Caco-2 (cell line): ENCODE measurements at places on chromosomes 12 and 14.

DNA sequence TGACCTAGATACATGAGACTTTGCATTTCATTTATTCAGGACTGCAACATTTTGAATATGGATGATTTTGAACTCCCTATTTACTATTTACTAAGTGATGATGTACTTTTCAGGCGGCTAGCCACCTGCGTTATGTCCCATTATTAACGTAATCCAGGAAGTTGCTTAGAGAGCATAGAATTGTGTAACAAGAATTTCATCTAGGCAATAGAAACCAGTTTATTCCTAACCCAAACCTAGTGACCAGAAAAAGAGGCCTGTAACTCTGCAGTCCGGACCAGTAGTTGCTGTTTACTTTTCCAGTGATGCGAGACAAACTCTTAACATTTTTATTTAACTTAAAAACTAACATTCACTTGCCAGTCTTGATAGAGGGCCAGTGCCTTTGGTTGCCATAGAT is 12.3 kb downstream of the NUDT4 start:
- DNase-seq: no peak

DNA sequence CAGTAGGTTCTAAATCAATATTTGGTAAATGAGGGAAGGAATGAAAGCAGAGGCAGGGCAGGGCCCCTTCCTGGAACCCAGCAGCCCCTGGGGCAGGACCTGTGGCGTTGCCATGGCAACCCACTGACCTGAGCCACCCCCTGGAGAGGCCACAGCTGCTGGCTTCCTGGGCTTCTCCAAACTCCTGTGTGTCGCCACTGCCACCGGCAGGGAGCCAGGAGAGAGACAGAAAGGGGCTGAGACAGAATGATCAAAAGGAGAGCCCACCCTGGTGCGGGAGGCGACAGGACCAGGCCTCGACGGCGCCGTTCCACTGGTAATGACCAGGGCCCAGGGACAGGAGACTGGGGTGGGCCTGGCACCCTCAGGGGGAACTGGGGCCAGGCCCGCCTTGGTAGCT is 18.2 kb downstream of the RFX4 start:
- DNase-seq: peak; percentile 52

GRCh38 chr14:22726012-22726411 is 40.5 kb upstream of the OXA1L start:
- no peak for DNase-seq

- DNase-seq: no peak
Measured at GRCh38 chr12:23333938-23334337, 615.5 kb downstream of the SOX5 start.

DNA sequence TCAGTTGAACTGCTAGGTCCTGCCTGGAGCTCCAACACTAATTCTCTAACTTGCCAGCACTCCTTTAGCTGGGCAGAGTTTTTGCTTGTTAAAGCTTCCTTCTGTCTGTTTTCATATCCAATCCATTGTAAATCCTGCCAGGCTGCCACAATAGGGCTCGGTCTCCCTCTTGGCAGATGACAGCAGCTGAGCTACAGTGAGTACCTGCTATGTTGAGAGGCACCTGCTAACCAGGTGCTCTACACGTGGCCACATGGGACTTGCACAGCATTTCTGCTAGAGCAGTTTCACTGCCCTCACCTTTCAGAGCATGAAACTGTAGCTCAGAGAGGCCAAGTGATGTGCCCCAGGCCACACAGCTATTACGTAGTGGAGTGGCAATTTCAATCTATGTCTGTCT is 106.6 kb upstream of the NOS1 start:
- no peak for DNase-seq

GRCh38 chr14:72387726-72388125 is 455.5 kb downstream of the RGS6 start:
- no peak for DNase-seq

- DNase-seq: no peak
Measured at GRCh38 chr14:50529288-50530179, 2.8 kb downstream of the MAP4K5 start.

- no peak for DNase-seq
Measured at GRCh38 chr12:30420561-30420960, 275.1 kb downstream of the IPO8 start.

GRCh38 chr12:112833939-112834338 is 42.4 kb downstream of the RPH3A start:
- DNase-seq: no peak

- DNase-seq: peak; percentile 91
Measured at GRCh38 chr12:12533238-12533829, 29.3 kb downstream of the DUSP16 start.

DNA sequence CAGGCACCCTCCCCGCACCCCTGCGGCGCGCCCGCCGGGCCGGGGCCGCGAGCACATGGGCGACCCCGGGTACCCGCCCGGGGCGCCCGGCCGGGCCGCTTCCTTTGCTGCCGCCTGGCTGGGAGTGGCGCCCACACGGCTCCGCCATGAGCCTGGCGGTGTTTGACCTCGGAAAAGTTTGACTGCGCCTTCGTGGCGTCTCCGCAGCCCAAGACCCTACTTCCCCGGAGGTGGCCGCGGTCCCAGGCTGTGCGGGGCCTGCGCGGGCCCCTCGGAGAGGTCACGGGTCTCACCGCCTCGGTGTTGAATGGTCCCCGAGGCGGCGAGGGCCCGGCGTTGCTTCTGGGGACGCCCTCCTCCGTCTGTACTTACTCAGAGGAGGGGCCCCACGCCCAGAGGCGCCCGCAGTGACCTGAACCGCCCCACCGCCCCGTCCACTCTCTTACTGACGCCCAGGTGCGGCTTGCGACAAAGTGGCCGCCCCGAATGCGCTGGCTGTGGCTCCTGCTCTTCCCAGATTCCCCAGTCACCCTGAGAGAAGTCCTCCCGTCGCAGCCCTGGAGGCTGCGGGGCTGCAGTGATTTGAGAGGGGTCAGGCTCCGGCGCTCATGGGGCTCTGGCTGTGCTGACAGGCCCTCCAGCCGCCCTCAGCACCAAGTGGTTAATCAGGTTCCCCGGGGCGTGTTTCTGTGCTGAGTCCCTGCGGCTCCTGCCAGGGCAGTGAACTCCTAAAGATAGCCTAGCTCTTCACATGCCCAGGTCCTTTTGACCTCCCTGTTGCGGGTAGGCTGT is 5.8 kb downstream of the KMT5A start:
- DNase-seq: peak; percentile 80

GRCh38 chr12:42143452-42144157 is 1.1 kb downstream of the GXYLT1 start:
- DNase-seq: no peak

DNA sequence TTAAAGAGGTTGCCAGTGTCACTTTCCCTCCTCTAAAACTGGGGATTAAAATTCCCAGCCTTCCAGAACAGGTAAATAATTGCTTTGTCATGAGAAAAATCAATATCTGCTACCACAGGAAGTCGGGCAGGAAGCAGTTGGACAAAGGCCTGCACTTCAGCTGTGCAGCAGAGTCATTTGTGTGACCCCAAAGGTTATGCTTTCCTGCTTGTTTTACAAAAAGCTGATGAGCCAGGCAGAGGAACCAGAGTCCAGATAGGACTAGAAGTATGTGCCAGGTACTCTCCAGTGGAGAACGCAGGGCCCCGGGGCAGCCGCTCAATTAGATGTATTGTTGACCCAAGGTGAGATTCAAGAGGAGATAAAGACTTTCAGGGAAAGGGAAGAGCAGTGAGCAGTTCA is 117.1 kb upstream of the FRMD6 start:
- DNase-seq: peak; percentile 76

DNA sequence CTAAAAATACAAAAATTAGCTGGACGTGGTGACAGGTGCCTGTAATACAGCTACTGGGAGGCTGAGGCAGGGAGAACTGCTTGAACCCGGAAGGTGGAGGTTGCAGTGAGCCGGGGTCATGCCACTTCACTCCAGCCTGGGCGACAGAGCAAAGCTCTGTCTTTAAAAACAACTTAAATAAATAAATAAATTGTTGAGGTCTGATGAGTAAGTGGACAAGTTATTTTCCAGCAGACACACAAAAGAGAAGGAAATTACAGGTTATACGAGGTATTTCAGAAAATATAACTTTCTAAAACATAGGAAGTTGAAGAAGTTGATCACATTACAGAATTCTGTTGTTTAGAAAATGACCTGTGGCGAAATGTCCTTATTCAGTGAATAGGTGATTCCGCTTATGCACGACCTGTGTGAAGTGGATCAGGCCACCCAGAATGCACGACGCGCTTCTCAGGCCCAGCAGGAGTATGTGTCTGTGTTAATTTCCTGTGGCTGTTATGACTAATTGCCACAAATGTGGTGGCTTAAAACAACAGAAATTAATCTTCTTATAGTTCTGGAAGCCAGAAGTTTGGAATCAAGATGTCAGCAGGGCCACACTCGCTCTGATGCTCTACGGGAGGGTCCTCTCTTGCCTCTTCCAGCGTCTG is 38.1 kb downstream of the P2RX7 start:
- DNase-seq: no peak

GRCh38 chr14:63647696-63648410 is 6.2 kb upstream of the WDR89 start:
- no peak for DNase-seq

DNA sequence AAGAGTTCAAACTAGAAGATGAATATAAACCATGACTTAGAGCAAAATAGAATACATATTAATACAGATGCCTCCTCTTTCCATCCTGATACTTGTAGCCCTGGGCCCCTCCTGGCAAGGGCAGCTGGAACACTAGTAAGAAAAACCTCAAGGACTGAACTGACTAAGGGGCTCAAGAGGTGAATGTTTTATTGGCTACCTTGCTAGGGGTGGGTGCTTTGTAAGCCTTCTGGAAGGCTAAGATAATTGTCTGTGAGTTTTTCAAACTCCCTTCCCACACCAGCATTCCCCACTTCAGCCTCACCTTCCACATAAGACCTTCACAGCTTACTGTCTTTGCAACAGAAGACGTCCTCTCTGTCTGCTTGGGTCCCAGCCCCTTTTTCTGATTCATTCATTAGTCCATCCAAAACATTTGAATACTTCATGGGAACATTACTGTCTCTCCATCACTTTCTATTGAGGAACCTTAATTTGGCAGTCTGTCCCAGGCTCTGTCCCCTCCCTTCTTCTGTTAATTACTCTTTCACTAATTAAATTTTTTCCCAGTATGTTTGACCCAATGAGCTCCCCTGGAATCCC is 1.1 kb upstream of the MARCHF9 start:
- no peak for DNase-seq

DNA sequence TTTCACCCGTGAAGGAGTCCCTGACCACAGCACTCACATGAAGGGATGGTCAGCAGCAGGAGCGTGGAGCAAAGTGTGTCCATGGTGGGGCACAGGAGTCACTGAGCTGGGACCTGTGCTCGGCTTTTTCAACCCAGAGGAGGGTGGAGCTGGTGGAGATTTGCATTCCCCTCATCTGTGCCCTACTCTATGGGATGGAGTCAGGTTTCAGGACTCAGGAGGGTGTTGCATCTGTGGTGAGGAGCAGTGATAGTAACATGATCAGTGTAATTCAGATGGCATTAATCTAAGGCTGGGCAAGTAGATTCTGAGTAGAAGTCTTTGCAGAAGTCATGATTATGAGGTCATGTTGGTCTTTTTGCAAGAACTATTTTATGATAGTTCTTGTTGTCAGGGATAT is 511.9 kb downstream of the TMEM121 start:
- no peak for DNase-seq

DNA sequence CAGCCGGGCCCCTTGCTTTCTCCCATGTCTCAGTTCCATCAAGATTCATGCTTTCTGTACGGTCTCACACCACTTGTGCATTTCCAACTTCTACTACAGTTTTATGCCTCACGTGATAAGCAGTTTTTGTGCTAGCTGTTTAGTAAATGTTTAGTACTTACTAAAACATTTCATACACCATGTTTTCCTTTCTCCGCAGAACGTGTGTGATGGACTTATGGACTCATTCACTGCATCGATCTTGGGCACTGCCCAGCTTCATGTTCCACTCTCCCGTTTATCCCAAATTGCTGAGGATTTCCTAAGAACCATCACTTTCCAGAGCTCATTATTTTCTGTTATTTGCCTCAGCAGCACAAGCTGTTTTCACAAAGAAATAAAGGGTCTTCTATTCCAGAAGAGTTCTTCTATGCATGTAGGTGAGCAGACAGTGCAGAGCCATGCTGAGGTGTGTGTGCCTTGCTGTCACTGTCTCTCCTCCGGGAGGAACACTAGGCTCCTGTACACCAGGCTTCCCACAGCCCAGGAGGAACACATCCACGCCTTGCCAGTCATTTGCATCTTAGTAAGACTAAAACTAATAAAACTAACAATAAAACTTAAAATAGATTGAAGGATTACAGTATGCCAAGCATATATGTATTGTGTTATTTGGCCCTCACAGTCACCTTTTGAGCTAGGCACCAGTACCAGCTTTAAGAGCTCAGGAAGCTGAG is 90.3 kb upstream of the EEA1 start:
- no peak for DNase-seq

GRCh38 chr12:54164387-54165145 is 24.2 kb downstream of the SMUG1 start:
- no peak for DNase-seq

DNA sequence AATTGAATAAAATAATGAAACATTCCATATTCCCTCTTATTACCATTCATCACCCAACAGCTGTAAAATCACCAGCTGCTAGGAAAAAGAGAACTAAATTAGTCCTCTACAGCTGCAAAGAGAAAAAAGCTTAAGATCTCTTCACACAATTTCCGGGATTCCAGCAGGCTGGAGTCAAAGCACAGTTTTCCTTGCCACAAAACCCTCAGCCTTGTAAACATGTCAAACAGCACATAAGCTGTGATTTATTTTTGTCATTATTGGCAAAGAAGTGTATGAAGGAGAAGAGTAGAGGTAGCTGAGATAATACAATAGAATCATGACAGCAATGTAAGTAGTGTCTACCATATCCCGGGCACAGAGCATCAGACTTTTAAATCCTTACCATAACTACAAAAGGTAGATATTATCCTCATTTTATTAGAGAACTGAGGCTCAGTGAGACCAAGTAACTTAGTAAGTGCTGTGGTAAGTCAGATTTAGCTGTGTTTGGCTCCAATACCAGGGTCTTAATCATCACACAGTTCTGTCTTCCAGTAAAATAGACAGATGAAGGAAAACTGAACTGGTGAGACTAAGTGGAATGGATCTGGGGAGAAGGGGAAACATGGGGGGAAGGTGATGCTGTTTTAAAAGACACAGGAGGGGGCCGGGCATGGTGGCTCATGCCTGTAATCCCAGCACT is 57.3 kb downstream of the NTN4 start:
- DNase-seq: no peak

DNA sequence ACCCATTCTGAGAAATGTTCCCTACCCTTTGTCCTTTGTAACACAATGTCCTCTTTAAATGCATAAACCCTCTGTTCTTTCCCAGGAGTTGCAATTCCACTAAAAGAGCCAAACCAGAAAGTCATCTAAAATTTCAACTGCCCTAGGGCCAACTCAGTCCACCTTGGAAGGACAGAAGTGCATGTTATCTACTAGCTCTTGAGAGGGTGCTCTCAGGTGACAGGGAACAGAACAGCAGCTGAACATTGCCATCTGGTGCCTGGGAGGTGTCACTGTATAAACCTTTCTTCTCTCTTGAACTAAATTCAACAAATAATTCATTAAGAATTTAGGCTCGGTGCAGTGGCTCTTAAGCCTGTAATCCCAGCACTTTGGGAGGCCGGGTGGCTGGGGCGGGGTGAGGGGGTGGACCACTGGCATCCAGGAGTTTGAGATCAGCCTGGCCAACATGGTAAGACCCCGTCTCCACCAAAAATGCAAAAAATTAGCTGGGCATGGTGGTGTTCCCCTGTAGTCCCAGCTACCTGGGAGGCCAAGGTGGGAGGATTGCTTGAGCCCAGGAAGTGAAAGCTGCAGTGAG is 10.3 kb upstream of the FERMT2 start:
- peak; percentile 67 for DNase-seq

- DNase-seq: no peak
Measured at GRCh38 chr12:132151145-132151765, 7.0 kb downstream of the NOC4L start.
